ENCODE measurements at places on chromosomes 4 and X. TPM values are rescaled to one million over a fixed set of nuclear protein-coding genes. Genes with fewer than 3 reads are reported as not detected.

The PPEF1 gene
- polyA plus RNA-seq, result 0.23 TPM

The HSD17B13 gene
- polyA plus RNA-seq, result 0.05 TPM

The BEND2 gene
- not detected for polyA plus RNA-seq

The NWD2 gene
- not detected for polyA plus RNA-seq

The AKAP4 gene
- polyA plus RNA-seq, result not detected

The GPR82 gene
- 0.20 TPM for polyA plus RNA-seq

The RIPPLY1 gene
- polyA plus RNA-seq, result not detected

The GYPB gene
- polyA plus RNA-seq, result not detected

The TMPRSS11F gene
- polyA plus RNA-seq, result not detected

The ARHGAP24 gene
- 35.2 TPM for polyA plus RNA-seq

The SSX4B gene
- not detected for polyA plus RNA-seq

The TEC gene
- polyA plus RNA-seq, result 2.2 TPM

The IL3RA gene
- not detected for polyA plus RNA-seq

The SLITRK2 gene
- 0.08 TPM for polyA plus RNA-seq

The MAGEB17 gene
- polyA plus RNA-seq, result not detected

The C1QTNF7 gene
- 14.9 TPM for polyA plus RNA-seq

The PAGE2 gene
- polyA plus RNA-seq, result not detected

The CABS1 gene
- not detected for polyA plus RNA-seq

The HERC5 gene
- polyA plus RNA-seq, result 10.3 TPM

The ZFYVE28 gene
- polyA plus RNA-seq, result 7.0 TPM

The ZFP92 gene
- 0.23 TPM for polyA plus RNA-seq

The CDKL2 gene
- not detected for polyA plus RNA-seq

All from aorta (tissue), 5 donors.